ENCODE measurements at places on chromosomes 2 and 18.

- no peak for DNase-seq
Observed at GRCh38 chr2:111534910-111535352, 349.1 kb downstream of the ANAPC1 start.

GRCh38 chr2:69741229-69741574 is 732 bp upstream of the ANXA4 start:
- DNase-seq, result no peak

GRCh38 chr2:168573128-168573903 is 117.2 kb downstream of the CERS6 start:
- DNase-seq, result no peak

DNA sequence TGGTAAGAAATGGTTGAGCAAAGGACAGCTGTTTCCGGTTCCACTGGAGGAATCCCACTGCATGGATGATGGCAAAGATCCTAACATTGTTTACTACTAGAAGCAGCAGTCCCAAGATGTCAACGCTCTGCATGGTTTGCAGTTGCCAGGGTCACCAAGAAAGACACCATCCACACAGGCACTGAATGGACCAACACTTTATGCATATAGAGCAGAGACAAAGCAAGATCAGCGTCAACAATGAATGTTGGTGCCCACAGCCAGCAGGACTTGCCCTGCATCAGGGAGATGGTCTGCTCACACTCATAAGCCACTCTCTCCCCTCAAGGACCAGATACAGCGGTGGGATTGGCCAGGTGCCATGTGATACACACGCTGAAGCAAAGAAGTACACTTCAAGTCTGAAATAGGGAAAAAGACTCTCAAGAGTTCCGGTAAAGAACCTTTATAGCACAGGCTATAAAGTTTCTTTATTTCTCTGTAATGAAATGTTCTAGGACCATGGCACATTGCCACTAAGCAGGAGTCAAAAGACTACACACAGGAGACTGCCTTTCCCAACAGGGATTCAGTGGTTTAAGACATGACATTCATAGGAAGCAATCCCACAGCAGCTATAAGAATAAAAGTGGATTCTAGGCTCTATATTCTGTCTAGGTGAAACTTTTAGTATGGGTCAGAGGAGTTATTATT is 133.2 kb upstream of the EPHA4 start:
- no peak for DNase-seq
